ENCODE measurements at places on chromosomes 7 and 10.

GRCh38 chr10:48493083-48493871 lies 111.6 kb downstream of the ARHGAP22 start:
- DNase-seq, result peak; percentile 16

- no peak for DNase-seq
These were observed 654 bp downstream of the MUC3A start for GRCh38 chr7:100949933-100950443.

GRCh38 chr7:2717293-2718261 lies 29.6 kb downstream of the AMZ1 start:
- peak; percentile 83 for DNase-seq

DNA sequence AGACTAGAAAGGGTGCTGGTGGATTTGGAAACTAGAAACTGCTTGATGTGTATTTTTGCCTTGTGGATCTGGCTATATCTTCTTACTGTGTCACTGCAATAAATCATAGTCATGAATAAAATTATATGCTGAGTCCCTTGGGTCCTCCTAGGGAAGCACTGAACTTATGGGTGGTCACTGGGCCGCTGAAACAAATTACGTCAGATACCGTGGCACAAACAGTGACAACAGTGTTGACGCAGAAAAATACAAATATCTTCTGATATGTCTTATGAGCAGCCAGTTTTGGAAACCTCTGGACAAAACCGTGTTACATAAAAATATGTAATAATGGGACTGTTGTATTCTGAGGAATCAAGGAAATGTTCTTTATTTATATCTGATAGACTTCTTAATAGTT lies 260.1 kb upstream of the SORCS1 start:
- no peak for DNase-seq

DNA sequence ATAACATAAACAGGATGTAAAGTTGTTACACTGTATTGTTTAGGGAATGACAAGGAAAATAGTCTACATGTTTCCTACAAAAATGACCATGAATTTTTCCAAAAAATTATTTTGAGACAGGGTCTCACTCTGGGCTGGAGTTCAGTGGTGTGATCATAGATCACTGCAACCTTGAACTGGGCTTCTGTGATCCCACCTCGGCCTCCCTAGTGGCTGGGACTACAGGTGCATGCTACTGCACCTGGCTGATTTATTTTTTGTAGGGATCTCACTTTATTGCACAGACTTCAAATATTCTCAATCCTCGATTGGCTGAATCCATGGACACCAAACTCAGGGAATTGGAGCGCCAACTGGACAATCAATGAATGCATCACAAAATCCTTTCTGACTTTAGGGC lies 6.6 kb downstream of the CHCHD2 start:
- DNase-seq, result no peak

DNA sequence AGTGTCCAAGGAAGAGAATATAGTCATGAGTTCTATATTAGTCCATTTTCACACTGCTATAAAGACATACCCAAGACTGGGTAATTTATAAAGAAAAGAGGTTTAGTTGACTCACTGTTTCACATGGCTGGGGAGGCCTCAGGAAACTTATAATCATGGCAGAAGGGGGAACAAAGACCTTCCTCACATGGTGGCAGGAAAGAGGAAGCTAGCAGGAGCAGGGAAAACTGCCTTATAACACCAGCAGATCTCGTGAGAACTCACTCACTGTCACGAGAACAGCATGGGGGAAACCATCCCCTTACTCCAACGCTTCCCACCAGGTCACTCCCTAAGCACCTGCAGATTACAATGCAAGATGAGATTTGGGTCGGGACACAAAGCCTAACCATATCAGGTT lies 139.0 kb upstream of the ZNF438 start:
- DNase-seq, result no peak

- DNase-seq, result no peak
These were observed 94.1 kb downstream of the GRM8 start for GRCh38 chr7:127158659-127159058.

DNA sequence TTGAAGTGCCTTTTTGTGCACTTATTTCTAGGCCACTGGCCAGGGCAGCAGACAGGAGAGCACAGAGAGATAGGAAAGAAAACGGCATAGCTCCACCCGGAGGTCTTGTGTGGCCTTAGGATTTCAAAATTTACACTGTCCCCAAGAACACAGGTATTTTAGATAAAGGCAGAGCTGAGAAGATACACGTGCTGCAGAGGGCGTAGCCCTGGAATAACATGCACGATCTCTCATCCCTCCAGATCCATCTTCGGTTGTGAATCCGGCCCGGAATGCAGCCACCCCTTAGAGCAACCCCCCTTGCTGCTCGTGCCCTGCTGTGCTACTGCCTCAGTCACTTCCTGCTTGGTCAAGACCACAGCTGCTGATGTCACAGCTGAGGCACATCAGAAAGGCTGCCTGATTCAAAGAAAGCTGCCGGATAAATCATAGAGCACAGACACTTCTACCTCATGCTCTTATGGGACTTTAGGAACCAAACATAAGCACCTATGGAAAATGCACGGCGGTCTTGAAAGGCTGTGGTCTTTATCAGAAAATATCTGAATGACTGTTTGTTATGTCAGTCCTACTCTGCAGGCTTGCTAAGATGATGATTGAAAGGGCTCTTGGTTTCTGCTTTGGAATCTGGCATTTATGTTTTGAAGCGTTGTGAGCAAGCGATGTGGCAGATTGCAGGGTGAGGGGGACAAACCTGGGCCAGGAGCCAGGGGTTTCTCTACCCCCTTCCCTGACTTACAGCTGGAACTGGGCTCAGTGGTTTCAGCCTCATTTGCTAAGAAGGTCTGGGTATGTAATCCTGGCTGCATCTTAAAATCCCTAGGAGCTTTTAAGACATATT lies 152.0 kb downstream of the SVIL start:
- no peak for DNase-seq

- no peak for DNase-seq
These were observed 72.1 kb downstream of the GNAI1 start for GRCh38 chr7:80206763-80207162.

Measured in colonic mucosa (tissue), 4 donors.